ENCODE measurements at places on chromosomes 3 and 15.

DNA sequence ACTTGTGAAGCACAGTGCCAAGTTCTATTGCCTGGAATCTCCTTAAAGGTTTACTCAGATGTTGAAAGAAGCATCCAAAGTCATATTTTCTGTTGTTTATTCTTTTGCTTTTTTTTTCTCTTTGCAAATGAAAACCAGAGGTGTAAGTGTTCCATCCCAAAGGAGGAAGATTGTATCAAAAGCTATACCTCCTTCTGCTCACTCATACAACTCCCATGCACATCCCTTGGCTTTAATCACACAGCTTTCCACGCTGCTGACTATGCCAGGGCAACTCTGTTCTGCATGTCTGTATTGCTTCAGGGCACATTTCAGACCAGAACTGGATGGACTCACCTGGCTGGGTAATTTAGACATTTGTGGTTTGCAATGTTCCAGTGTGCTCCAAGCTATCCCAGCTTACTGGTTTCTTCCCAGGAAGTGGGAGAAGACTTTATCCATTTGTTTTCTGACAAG, 399.6 kb upstream of the TBL1XR1 start:
- no peak for DNase-seq

- no peak for DNase-seq
Observed at GRCh38 chr3:117567906-117568305, 858.3 kb downstream of the TUSC7 start.

- DNase-seq, result no peak
Observed at GRCh38 chr3:140899363-140899762, 42.3 kb upstream of the SLC25A36 start.

DNA sequence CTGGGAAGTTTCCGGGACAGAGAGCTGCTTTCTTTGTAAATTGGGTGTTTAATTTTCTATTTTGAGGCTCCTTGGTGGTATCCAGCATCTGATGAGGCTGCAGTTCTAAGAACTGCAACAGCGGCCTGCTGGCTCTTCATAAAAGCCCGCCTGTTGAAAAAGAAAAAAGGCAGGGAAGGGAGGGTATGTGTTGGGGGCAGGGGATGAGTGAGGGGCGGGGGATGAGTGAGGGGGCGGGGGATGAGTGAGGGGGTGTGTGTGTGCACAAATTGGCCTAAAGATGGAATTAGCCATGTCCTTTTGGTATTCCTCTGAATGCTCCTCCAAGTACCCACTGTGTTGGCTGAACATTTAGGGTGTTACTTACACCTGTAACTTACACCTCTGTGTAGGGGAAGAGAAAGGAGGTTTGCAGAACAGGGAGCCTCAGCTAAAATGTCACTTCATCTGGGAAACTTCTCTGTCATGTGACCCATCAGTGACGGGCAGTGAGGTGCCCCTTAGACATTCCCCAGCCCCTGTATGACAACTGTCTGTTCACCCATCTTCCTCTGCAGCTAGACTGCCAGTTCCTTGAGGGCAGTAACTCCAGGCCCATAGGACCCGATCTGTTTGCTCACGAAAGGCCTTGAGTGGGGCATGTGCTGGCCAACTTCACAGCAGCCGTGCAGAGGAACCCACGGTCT, 57.6 kb downstream of the LRIG1 start:
- DNase-seq, result no peak

DNA sequence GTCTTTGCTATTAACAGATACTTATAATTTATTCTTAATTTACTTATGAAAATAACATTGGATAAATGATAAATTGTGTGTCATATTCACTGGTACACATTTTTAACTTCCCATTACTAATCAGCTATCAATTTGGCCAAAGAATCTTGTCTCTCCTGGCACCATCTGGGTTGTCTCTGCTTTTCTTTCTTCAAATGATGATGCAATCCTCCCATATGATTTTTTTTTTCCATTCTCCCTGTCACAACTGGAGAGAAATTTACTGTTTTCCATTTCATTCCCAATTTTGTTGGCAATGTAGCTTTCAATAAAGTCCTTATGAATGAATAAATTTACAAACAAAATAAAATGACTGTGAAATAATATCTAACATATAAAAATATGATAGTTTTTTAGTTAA, 743.7 kb upstream of the EPHA6 start:
- no peak for DNase-seq

DNA sequence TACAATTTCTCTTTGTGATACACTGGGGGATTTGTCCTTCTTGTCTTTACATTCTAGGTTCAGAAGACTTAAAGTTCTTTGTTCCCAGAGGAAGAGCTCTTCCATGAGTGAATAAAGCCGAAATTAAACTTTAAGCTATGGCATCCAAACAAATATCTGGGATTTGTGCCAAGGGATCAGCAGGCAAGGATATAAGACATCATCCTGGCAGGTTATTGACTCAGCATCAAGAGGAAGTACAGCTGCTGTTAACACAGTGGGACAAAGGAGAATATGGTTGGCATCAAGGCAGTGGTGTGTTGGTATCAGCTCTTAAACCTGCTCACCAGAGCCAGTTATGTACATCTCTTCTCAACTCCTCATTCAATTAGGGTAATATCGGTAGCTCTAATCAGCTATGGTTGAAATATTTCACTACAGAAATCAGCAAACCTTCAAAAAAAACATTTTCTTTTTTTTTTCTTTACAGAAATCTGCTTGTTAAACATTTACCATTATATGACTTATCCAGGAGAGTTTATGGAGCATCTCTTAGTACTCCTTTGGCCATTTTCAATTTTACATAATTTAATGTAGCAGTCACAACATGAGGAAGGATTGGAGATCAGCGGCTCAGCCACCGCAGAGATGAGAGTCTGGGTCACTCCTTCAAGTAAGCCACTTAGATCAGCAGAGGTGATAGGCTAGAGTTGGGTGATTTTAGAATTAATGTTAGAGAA, 1198.6 kb upstream of the EPHA6 start:
- no peak for DNase-seq

DNA sequence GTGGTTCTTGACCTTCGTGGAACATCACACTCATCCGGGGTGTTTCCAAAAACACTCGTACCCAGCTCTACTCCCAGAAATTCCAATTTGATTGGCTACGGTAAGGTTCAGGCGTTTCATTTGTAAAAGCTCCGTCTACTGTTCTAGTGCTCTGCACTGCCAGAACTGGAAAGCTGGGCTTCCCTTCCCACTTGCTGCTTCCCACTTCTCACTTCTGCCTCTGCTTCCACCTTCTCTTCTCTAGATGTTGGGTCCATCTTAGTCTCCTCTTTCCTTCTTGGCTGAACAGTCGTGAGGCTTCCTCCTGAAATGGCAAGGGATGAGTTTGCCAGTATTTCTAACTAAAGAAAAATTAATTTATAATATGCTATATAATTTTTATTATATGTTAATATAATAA, 29.8 kb upstream of the RHCG start:
- DNase-seq, result no peak

DNA sequence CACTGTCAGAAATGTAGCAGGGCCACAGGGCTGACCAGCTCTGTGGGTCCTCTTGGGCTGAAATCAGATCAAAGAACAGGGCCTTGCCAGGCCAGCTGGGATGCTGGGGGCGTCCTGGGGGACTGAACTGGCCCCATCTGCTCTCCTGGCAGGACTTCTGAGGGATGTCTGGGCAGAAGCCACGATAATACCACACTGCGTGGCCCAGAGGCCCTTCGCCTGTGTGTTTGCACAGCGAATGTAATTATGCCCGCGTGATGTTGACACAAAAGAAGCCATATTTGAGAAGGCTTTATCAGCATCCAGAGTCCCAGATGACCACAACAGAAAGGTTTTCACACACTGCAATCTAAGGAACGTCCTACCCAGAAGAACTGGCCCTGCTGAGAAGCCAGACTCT, 174.0 kb downstream of the RAB11A start:
- DNase-seq, result no peak

GRCh38 chr3:186497608-186498007, 46.6 kb downstream of the CRYGS start:
- no peak for DNase-seq

DNA sequence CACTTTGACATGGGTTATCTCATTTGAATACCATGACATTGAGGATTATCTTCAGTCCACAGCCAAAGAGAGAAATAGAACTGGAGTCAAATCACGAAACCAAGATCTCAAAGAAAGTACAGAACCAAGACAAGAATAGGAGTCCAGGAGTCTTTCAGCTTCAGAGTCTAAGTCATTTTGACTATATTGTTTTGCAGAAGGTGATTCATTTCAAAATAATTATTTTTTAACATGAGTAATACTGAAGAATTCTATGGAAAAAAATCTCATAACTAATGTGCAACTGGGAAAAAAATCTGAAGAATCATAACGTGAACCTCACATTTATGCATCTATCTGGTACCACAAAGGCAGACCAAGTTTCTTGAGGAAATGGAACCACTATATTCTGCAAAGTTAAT, 60.3 kb downstream of the UBE3A start:
- no peak for DNase-seq

DNA sequence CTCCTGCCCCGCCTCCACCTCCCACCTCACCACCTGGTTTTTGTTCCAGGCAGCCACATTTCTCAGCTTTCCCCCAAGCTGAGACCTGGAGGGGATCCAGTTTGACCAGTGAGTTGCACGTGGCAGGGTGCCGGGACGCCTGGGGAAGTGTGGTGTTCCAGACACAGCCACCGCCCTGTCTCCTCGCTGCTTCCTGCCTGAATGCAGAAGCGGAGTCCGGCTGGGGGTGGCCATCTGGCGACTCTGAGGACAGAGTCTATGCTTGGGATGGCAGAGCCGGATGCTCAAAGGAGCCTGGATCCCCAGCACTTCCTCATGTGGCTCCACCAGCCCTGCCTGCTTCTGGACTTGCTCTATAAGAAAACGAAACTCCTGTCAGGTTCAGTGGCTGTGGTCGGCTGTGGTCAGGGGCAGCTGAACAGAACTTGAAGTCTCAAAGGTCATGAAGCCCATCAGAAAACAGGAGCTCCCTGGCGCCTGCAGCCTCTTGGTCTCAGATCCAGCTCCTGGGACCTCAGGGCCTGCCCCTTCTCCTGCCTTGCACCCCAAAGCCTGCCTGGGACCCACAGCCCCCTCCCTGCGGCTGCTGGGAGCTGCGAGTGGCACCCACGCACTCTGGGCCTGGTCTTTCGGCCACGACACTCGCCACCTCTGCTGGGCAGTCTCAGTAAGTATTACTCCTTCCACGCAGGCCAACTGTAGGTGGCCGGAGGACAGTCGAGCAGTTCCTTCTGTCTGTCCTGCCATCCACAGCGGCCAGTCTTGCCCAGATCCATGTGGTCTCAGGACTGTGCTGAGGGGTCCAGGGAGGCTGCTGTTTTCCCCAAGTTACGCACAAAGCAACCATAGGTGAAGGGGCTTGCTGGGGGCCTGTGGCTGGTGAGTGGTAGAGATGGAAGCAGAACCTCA, 112.8 kb upstream of the MEF2A start:
- peak; percentile 74 for DNase-seq

- no peak for DNase-seq
Observed at GRCh38 chr3:76685858-76686257, 354.0 kb upstream of the ROBO2 start.

DNA sequence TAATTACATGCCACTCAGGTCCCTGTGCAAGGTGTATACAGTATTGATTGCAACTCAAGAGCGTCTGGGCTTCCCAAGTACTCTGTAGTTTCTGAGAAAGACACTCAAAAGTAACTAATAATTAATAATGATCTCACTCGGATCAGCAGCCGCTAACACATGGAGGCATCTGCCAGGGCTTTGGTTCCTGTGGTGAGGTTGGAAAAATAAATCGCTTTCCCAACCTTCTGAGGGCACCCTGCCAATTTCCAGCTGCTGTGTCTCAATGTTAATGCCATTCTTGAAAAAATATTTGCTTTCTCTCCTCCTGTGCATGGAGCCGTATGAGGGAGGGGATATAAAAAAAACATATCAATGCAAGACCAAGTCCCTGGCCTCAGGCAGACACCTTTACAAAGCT, 116.5 kb upstream of the SLC2A2 start:
- DNase-seq, result no peak

DNA sequence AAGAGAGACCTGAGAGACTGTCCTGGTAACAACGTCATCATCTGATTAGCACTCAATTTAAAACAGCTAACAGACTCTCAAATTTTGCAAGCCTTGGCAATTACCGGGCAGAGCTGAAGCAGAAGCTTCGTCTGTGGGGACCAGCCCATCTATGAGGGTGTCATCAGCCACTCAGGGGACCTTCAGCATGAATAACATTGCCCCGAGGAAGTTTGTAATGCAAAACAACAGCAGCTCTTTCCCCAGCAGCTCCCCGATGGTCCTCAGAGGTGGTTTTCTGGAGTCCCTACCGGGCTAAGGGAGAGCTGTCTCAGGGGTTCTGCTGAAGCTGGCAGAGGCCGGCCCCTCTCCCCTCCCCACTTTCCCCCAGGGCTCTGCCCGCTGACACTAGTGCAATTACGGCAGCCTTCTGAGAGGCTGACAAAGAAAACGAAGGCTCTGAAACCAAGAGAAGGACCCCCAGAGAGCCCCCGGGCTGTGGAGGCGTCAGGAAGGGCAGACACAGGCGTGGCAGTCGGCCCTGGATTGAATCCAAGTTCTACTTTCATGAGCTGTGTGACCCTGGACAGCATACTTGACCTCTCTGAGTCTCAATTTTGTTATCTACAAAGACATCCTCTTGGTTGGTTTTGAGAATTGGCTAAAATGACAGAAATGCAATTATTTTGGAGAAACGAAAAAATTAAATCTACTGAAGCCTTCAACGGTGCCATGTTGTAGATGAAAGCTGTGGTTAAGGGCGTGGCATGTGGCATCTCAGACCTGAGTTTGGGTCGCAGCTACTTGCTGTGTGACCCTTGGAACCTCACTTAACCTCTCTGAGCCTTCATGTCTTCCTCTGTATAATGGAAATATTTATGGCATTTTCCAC, 102.1 kb upstream of the TLE3 start:
- no peak for DNase-seq

- DNase-seq, result no peak
Observed at GRCh38 chr3:65758876-65759598, 279.7 kb downstream of the MAGI1 start.

DNA sequence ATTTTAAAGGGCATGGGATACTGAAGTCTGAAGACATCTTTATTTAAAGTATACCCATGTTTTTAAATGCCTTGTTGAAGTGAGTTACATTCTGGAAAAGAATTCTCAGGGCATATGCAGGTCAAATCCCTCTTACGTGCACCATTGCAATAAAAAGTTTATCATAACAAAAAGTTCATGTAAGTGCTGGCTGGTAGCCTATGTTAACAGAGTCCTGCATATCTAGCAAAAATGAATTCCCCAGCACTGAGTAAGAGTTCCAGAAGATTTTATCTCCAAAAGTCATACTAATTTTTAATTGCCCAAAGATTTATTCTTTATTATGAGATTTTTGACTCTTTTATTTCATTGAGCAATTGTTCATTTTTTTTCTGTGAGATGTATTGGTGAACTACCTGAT, 104.7 kb upstream of the ROBO1 start:
- no peak for DNase-seq

GRCh38 chr15:98899272-98900021, 108.1 kb downstream of the PGPEP1L start:
- no peak for DNase-seq
